NK-92 treated with Interleukin-12 subunit alpha and Interleukin-12 subunit beta, amount 100 ng/mL, for 24 hours (cell line): ENCODE measurements at places on chromosomes 1 and 21.

DNA sequence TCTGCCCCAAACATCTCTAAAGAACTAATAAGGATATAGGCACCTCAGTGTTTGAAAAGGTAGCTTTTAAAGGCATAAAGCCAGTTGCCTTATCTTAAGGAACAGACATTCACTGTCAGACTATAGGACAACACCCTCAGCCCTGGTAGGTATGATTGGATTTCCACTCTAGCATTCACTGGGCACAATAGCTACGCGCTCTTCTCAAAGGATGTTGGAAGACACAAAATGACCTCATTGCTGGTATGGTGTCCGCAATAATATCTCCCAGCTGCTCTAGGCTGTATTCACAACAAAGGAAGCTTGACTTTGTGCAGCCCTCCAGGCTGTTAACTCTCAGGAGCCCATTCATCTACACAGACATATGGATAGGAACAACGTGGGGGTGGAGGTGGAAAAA, 119.4 kb upstream of the CXADR start:
- no peak for DNase-seq

DNA sequence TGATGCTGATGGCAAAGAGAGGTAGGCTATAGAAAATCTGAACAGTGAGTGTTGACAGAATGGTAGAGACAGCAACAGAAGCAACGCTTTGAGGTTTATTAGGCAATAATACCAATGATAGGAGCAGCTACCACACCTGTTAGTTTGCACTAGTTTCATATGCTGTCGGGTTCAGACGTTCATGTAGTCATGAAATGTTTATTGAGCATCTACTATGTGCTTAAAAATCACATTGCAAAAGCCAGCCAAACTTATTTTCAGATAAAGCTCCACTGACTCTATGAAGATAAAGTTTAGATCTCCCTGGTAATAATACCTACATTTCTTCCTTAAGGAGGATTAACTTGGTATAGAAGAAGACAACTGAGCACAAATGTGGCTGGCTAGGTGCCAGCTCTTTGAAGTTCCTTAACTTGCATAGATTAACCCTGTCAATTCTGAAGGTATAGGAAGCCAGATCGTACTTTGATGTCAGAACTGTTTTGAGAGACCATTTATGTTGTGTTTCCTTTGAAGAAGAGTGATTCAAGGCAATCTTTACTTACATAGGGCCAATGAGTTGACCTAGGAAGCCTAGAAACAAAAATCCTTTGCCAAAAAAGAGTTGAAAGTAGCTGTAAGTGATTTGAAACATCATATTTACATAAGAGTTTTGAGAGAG, 71.5 kb downstream of the DISP1 start:
- no peak for DNase-seq

DNA sequence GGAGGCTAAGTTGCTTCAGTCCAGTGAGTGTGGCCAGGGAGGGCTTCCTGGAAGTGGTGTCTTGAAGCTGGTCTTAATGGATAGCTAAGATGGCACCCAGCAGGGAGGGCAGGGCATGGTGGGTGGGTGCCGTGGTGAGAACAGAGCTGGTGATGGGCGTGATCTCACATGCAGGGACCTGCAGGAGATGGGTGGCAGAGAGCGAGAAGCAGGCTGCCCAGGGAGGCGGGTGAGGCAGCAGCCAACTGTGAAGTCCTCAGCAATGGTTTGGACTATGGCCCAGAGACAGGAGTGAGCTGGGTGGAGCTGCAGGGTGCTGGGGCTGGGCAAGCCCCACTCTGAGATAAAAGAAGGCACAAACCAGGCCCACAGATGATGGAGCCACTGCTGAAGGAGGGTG, 50.7 kb downstream of the UMODL1 start:
- DNase-seq = no peak

GRCh38 chr1:115006191-115006590, 23.4 kb upstream of the TSHB start:
- no peak for DNase-seq

DNA sequence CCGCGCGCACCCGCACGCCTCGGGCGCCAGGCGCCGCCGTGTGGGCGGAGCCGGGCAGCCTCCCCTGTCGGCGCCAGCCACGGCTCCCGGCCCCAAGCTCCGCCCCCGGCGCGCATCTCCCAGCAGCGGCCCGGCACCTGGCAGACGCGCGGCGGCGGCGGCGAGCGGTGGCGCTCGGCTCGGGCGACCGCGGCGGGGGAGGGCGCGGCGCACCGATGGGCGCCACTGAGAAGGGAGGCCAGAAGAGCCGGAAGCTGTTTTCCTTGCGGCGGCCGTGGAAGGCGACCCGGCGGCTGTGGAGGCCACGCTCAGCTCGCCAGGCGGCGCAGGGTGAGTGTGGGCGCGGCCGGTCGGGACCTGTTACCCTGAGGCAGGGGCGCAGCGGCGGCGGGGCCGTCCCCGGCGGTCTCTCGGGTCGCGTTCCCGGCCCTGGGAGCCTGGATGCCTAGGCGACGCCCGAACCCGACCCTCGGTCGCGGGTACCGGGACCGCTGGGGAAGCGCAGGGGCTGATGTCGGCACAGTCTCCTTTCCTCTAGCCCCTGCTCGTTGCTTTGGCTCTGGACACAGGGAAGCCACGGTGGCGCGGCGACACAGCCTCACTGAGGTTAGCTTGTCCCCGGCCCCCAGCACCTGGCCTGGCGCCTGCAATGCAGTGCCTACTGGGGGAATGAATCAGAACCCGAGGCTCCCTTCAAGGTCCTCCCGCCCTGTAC, 54.9 kb upstream of the DNAJC6 start:
- peak; percentile 70 for DNase-seq

DNA sequence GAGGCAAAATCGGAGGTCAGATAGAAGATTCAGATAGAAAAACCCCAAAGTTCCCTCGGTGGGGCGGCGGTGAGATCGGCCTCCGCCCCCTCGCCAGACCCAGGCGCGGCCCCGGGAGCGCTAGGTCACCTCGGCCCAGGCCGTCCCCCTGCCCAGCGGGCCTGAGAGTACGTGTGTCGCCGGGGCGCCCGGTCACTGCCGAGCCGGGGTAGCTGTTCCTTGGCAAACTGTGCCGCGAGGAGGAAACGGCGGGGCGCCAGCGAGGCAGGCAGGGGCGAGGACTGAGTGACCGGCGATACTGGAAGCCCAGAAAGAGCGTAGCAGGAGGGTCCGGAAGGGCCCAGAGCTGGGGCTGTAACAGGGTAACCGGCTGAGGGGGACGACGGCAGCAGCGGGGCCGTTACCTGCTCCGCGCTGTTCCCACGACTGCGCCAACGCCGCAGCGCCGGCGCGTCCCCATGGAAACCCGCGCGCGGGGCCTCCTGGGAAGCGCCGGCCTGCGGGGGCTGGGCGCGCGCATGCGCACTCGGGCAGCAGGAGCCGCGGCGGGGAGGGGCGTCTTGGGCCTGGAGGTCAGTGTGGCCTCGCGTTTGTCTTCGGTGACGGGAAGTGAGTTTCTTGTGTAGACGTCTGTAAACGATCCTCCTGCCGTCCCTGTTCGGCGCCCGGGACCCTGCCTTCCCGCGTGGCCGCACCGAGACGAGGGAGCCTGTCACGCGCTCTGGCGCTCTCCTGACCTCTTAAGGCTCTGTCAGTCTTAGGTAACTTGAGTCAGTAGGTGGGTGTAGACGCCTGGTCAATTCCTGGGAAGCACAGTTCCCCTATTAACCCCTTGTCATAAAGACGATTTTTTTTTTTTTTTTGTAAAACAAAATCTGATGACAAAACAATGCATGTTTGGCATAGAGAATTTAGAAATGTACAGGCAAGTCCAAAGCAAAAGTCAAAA, at the start of gene LCA5L:
Gene LCA5L, minus strand, starts transcription at position 458 of the 949 bp plus-strand sequence. CDS start 17,285 bp downstream, outside the sequence.
- DNase-seq = peak; percentile 90
